ENCODE measurements at places on chromosomes 12 and 14.

- DNase-seq: no peak
Observed at GRCh38 chr14:106831322-106831720, 1304.9 kb downstream of the TMEM121 start.

DNA sequence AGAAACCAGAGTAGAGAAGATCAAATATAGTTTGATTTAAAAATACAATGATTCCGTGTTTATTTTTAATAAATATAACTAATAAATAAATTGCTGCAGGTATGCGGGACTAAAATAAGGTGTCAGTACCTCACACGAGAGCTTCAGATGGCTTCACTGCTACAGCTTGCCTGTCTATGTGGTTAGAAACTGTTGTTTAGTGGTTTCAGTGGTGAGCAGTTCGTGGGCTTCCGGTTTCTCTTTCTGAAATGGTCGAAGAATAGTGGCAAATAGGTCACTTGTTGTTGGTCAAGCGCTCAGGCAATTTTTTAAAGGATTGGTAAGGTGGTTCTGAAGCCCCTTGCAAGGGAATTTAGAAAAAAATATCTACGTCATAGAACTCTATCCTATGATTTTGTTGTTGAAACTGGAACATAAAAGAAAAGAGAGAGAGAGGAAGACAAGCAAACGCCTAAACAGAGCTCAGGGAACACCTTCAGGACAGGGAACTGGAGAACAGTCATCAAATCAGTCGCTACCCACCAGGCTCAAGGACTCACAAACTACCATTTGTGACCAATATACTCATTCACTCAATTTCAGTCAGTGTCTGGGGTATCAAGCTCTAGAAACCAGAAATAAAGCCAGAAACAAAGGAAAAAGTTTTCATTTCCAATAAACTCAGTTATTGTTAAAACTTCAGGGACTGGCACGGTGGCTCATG lies 31.3 kb downstream of the GABARAPL1 start:
- DNase-seq: no peak

GRCh38 chr14:81001447-81001846 lies 46.0 kb downstream of the TSHR start:
- DNase-seq: no peak

DNA sequence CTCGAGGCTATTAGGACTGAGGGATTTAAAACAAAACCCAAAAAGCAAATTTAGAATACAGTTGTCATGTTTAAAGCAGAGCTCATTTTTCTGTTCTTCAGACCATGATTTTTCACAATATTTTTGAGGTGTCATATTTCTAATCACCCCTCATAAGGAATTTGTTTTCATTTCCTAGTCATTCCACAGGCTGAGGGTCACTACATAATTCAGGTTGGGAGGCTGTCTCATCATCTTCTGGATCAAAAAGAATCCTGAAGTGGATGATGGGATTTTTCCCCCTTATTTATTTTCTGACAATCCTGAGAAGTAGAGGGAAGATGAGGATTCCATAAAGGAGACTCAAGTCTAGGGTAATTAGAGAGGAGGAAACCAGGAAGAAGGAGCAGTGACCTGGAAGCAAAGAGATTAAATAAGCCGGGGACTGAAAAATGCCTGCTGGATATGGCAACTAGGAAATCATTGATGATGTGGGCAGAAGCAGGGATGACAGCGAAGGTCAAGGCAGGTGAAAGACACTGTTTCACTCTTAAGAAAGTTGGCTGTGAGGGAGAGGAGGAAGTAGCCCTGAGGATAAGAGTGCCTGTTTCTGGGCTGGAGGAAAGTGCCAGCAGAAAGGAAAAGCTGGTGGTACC lies 9.0 kb upstream of the PCNX1 start:
- no peak for DNase-seq

- peak; percentile 3 for DNase-seq
Observed at GRCh38 chr12:29088611-29089219, 60.4 kb upstream of the FAR2 start.

DNA sequence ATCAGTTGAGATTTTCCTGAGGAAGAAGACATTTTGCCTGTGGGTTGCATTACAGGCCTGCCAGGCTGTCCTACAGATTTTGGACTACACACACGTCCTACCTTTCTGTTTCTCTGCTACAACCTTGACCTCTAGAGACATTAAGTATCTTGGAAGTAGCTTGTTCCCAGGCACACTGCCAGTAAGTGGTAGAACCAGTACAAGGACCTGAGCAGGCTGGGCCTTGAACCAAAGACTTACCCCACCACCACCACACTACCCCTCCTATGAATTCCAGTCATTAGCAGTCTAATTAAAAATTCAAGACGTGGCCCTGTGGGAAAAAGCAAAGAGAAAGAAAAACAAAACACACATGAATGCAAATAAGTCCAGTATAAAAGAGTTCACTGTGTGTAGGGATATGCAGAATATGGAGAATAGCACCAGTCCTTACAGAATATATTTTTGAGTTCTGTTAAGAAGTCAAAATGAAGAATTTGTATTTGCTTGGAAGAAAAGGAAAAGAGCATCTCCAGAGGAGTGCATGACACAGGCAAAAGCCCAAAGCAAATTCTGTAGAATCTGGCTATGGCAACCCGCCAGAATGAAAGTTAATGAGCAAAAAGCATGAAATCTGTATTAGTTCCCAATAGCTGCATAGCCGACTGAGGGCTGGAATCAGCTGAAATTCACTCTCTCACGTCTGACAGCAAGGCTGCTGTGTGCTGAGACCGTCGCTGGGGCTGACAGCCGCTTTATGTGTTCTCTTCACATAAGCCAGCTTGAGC lies 74.3 kb upstream of the ST8SIA1 start:
- DNase-seq: no peak

DNA sequence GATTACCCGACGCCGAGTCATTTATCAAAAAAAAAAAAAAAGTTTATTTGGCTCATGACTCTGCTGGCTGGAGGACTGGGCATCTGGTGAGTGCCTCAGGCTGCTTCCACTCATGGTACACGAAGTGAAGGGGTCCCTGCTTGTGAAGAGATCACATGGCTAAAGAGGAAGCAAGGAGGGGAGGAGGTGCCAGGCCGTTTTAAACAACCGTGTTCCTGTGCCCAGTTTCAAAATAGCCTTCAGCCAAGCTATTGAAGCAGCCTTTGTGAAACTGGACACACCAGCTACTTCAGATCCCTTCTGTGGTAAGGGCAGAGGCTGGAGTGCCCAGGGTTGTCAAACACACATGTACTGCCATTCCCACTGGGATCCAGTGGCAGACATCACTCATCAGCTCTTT lies 7.6 kb downstream of the POP5 start:
- DNase-seq: no peak

GRCh38 chr12:62763861-62764645 lies 170.9 kb downstream of the PPM1H start:
- DNase-seq: no peak

GRCh38 chr12:131097202-131098177 lies 143.8 kb downstream of the ADGRD1 start:
- DNase-seq: no peak

GRCh38 chr12:101857043-101857558 lies 20.3 kb upstream of the DRAM1 start:
- DNase-seq: no peak

DNA sequence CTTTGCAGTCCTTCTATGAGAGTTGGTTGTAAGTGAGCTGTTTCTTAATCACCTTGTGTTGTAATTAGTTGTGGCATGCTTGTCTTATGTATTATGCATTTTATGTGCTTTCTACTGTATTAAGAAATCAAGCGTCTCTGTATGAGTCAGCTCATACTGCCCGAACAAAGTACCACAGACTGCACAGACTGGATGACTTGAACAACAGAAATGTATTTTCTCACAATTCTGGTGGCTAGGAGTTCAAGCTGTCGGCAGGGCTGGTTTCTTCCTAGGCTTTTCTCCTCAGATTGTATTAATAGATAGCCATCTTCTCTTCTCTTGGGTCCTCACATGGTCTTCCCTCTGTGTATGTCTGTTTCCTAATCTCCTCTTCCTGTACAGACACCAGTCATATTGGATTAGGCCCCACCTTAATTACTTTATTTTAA lies 77.7 kb downstream of the FLRT2 start:
- DNase-seq: no peak

DNA sequence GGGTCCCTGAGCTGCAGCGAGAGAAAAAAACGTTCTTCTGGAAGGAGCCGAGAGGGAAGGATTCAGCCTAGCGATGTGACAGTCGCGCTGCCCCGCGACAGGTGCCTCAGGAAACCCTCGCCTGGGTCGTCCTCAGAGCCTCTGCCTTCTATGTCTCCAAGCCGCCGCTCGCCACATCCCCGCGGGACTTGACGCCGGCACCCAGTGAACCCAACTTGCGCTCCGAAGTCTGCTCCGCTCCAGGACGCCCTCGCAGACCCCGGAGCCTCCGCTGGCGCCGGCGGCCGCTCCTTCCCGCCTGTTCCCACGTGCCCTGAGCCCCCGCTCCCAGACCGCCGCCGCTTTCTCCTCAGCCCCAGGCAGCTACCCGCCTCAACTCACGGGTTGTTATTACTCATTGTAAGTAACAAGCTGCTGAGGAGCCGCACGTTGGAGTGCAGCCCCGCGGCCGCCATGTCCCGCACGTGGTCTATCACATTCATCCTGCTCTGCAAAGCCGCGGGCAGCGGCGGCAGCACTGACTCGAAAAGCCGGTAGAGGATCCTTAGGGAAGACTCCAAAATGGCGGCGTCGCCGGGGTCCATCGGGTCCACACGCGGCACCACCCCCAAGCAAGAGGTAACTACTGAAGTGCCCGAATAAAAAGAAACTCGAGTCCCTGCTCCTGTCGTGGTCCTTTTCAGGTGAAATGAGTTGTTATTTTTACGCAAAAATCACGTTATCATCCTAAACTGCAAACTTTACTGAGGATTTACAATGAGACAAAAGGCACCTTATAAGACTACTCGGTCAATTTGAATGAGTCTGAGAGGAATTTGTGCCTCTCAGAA lies at the start of gene ANAPC7:
ANAPC7 (minus strand) TSS at position 563 of the 830 bp plus-strand sequence; CDS start at position 482, 81 bp downstream.
- DNase-seq: peak; percentile 79

DNA sequence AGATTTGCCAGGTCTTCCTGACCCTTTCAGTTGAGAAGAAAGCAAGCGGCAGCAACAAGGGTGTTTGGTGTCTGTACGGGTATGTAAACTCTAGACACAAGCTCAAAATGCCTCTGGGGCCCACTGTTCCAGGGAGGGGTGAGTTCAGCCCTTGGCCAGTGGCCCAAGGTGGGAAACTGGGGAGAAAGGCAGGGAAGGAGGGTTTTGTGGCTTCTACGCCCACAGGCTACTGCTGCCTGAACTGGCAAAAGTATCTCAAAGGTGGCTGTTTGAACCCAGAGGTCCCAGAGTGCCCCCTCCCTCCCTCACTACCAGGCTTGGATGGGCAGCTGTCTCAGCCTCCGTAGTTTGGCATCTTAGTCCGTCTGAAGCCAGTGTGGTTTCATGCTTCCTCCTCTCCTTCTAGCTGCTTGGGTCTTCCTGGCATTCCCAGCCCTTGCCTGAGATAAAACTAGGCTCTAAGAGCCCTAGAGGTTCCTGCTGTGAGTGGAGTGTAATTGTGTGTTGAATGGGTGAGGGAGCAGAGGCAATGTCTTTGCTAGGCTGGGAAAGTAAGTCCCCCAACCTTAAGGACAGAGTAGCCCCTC lies 5.5 kb downstream of the HOXC5 start:
- DNase-seq: no peak

DNA sequence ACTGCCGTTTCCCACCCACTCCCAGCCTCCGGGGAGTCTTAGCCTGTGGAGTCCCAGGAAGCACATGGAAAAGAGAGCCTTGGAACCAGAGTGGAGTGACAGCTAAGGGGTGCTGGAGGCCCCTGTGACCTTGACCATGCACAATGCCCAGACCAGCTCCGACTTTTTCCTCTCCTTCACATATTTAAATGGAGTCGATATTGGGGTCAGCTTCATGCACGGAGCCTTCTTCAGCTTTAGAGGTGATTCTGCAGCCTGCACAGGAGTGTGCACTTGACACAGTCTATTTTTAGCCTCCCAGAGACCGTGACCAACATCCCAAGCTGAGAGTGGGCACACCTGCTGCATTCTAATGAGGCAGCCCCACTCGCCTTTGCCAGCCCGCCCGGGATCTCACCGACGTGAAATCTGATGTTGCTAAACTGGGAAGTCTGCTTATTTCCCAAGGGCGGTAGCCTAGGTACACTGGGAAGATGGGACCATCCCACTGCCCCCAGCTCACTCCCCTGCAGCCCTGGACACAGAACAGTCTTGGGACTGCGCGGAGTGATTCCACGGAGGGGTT lies 47.5 kb downstream of the PRMT8 start:
- DNase-seq: peak; percentile 17

GRCh38 chr12:93911396-93911795 lies 234.2 kb downstream of the CRADD start:
- DNase-seq: no peak

DNA sequence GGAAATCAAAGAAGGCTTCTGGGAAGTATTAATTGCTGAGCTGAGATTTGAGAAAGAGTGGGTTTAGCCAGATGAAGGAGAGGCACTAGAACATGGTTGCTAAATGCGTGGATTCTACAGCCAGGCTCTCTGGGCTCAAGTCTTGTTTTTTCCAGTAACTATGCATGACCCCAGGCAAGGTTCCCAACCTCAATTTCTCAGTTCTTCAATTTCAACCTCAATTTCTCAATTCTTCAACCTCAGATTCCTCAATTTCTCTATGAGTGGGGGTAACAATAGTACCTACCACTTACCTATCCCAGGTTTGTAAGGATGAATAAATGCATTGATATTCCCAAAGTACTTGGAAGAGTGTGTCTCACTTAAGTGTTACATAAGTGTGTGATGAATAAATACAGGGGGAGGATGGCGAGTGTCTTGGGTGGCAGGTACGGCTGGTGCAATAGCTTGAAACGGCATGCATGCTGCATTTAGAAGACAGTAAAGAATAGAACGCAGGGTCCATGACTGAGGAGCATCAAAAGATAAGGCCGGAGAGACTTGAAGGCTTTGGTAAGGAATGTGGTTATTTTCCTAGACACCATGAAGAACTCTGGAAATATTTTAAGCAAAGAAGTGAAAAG lies 149.1 kb upstream of the ATP2B1 start:
- no peak for DNase-seq

- no peak for DNase-seq
Observed at GRCh38 chr12:116201908-116202307, 75.6 kb downstream of the MED13L start.
